Pancreas (tissue), 10 donors: ENCODE measurements at places on chromosomes 6 and 20. TPM values are rescaled to one million over a fixed set of nuclear protein-coding genes. Genes with fewer than 3 reads are reported as not detected.

Gene COL21A1
- total RNA-seq = 0.55 TPM

Gene TAPBP
- 152 TPM for total RNA-seq

DNA sequence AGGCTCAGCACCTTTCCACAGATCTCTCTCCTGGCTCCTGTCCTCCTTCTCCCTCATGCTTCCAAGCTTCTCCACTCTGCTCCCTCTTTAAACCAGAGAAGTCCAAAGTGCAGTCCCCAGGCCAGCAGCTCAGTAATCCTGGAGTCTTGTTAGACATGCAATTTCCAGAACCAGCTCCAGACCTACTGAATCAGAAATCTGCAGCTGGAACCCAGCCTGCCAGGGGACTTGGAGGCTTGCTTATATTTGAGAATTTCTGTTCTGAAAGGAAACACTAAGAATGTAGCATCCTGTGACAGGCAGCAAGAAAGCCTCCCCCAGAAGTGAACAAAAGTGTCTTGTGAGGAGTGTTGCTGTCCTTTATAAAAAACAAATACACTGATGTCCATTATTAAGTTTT is 438.1 kb downstream of the BCKDHB start:
- no peak overlapping the region for H3K27ac ChIP-seq
- no peaks in the 10 kb centered on the region for H3K27me3 ChIP-seq
- no peaks in the 10 kb centered on the region for H3K4me1 ChIP-seq
- no peak overlapping the region for H3K4me3 ChIP-seq

GRCh38 chr20:45323731-45324130 is 15.6 kb upstream of the MATN4 start:
- H3K4me1 ChIP-seq = peaks cover 11% of the 10 kb centered on the region
- peak overlapping the region; percentile 29 for H3K27ac ChIP-seq
- H3K36me3 ChIP-seq = no peaks in the 10 kb centered on the region
- no peak for DNase-seq

DNA sequence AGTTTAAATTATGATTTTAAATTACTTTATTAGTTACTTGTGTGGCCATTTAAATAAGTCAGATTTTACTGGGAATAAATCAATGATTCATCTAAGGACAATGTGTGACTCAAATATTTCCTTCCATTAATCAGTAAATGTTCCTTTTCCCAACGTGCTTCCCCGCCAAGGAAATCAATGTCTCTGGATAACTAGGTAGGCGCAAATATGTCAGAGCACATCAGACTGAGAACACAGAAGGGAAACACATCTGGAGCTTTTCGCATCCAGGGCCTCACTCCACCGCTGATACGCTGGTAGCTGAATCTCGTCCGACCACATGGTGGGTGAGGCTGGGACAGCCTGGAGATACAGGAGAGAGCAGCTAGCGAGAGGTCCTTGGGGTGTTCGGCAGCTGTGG is 56.4 kb upstream of the RPS6KA2 start:
- H3K27me3 ChIP-seq = no peaks in the 10 kb centered on the region
- DNase-seq = peak; percentile 79
- no peak overlapping the region for H3K27ac ChIP-seq
- no peak overlapping the region for H3K4me3 ChIP-seq

Gene SSTR4
- total RNA-seq = not detected

- peak overlapping the region; percentile 17 for H3K27ac ChIP-seq
- H3K4me3 ChIP-seq = no peak overlapping the region
- no peaks in the 10 kb centered on the region for H3K36me3 ChIP-seq
- no peaks in the 10 kb centered on the region for H3K4me1 ChIP-seq
Measured at GRCh38 chr6:134719911-134720310, 230.0 kb downstream of the ALDH8A1 start.

Gene GRIK2
- total RNA-seq = 0.79 TPM

DNA sequence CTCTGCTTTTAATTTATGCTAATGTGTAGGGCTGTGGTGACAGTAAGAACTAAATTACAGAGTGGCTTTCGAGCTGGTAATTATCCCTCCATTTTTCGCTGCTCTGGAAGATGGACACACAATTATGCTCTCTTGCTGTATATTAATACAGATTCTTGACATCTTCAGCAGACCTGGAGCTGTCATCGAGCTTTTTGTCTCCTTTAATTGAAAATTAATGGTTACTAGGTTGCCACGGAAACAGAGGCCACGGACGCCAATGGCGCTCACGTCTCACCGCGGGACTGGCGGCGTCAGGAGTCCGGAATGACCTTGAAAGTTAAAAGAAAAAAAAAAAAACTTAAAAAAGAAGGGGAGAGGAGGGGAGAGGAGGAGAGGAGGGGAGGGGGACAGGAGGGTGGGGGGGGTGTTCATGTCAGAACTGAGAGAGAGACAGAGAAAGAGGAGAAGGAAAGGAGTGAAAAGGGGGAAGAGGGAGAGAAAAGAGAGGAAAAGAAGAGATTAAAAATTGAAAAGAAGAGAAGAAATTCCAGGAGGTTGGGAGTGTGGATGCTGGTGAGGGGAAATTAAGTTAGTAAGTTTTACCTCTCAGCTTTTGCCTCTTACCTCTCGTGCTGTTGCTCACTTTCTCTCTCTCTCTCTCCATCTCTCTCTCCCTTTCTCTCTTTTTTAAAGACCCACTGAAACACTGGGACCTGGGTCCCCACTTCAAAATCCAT is 22.1 kb upstream of the FOXP4 start:
- DNase-seq = no peak
- H3K27me3 ChIP-seq = no peaks in the 10 kb centered on the region
- no peak overlapping the region for H3K27ac ChIP-seq
- no peak overlapping the region for H3K4me3 ChIP-seq

Gene SLC44A4
- total RNA-seq = 12.9 TPM

DNA sequence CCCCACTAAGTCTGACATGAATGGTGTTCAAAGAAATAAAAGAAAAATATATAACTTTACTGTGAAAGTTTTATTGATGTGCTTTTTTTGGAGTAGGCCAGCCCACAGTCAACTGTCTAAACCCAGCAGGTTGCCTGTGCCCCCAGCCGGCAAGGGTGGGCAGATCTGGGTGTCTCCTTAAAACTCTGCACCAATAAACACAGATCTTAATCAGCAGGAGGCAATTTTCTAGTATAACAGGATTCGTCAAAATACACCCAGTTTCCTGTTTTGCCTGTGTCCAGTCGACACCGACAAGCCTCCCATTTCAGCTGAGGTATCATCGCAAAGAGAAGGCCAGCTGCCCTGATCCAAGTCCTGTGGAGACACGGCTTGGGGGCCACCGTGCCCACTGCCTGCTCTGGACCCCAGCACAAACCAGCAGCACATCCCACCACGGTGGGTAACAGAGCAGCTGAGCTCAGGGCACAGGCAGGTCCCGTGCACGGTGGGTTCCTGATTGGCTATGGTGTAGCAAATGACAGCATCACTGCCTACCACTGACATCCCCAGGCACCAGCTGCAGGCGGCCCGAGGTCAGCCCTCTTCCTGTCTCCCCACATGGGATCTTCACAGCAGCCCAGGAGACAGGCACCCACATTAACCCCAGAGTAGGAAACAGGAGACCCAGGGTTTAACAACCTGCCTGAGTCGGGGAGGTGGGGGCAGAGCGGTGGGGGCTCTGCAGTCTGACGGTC is 15.7 kb downstream of the BMP7 start:
- H3K4me1 ChIP-seq = no peaks in the 10 kb centered on the region
- no peaks in the 10 kb centered on the region for H3K27me3 ChIP-seq
- H3K36me3 ChIP-seq = no peaks in the 10 kb centered on the region
- no peak for DNase-seq
- no peak overlapping the region for H3K4me3 ChIP-seq

GRCh38 chr6:90646940-90647339 is 60.1 kb upstream of the MAP3K7 start:
- H3K4me3 ChIP-seq = no peak overlapping the region
- no peaks in the 10 kb centered on the region for H3K4me1 ChIP-seq
- no peak overlapping the region for H3K27ac ChIP-seq
- H3K36me3 ChIP-seq = no peaks in the 10 kb centered on the region

GRCh38 chr20:50804437-50805348 is 9.8 kb downstream of the BCAS4 start:
- H3K36me3 ChIP-seq = no peaks in the 10 kb centered on the region
- no peak overlapping the region for H3K27ac ChIP-seq

Gene RNF217
- 8.0 TPM for total RNA-seq

Gene ZFP57
- total RNA-seq = 0.09 TPM
